ENCODE measurements at places on chromosomes 13 and 19.

GRCh38 chr13:46166947-46167610, 14.9 kb downstream of the LCP1 start:
- DNase-seq, result no peak

GRCh38 chr13:21006141-21007005, 55.0 kb downstream of the LATS2 start:
- no peak for DNase-seq

DNA sequence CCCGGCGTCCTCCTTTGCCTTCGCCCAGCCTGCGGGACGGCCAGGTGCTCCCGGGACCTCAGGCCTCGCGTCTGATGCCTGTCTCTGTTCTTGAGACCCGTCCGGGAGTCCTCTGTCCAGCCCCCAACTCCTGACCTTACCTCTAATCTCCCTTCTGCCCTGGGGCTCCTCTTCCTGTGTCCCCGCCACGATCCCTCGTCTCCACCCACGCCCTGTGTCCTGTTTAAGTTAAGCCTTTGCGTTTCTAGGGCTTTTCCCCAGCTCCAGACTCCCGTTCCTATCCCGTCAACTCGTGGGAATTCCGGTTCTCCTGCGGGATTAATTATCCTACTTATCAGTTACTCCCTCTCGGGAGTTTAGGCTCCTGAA, 686 bp downstream of the LENG8 start:
- DNase-seq, result no peak

- no peak for DNase-seq
These were observed 156.9 kb upstream of the ZNF536 start for GRCh38 chr19:30215248-30215647.

GRCh38 chr13:29785978-29786377, 64.4 kb downstream of the UBL3 start:
- DNase-seq, result no peak

- no peak for DNase-seq
These were observed 612.1 kb upstream of the KLHL1 start for GRCh38 chr13:70720386-70720785.

GRCh38 chr13:84645196-84646012, 763.1 kb upstream of the SLITRK1 start:
- DNase-seq, result no peak

- peak; percentile 76 for DNase-seq
These were observed 5.4 kb downstream of the CCDC61 start for GRCh38 chr19:46000491-46001246.

GRCh38 chr19:28377077-28377476, 835.9 kb downstream of the UQCRFS1 start:
- DNase-seq, result no peak

DNA sequence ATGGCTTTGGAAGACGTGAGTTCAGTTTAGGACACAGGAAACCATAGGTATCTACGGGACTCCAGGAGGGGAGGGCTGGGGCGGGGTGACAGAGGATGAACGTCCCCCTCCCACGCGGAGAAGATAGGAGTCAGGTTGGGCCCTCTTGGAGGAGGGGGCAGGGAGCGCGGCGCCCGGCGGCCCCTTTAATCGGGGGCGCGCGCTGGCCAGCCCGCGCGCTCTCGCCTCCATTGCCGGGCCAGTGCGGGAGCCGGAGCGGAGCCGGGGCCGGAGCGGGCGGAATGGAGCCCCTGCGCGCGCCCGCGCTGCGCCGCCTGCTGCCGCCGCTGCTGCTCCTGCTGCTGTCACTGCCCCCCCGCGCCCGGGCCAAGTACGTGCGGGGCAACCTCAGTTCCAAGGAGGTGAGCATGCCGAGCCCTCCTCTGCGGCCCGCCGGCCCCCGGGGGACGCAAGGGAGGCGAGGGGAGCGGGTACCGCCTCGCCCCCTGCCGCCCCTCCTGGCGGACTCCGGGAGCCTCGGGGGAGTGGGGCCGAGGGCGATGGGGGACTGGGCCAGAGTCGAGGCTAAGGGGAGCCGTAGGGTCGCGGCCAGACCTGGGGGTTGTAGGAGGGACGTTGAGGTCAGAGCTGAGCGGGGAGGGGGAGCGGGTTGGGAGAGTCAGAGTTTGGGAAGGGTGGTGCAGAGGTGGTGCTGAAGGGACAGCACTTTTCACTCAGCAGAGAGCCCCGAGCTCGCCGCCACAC, at the start of gene TMEM145:
Gene TMEM145 (plus strand): TSS at position 214 of the 744 bp plus-strand sequence. CDS start 68 bp downstream, at position 282.
- no peak for DNase-seq

DNA sequence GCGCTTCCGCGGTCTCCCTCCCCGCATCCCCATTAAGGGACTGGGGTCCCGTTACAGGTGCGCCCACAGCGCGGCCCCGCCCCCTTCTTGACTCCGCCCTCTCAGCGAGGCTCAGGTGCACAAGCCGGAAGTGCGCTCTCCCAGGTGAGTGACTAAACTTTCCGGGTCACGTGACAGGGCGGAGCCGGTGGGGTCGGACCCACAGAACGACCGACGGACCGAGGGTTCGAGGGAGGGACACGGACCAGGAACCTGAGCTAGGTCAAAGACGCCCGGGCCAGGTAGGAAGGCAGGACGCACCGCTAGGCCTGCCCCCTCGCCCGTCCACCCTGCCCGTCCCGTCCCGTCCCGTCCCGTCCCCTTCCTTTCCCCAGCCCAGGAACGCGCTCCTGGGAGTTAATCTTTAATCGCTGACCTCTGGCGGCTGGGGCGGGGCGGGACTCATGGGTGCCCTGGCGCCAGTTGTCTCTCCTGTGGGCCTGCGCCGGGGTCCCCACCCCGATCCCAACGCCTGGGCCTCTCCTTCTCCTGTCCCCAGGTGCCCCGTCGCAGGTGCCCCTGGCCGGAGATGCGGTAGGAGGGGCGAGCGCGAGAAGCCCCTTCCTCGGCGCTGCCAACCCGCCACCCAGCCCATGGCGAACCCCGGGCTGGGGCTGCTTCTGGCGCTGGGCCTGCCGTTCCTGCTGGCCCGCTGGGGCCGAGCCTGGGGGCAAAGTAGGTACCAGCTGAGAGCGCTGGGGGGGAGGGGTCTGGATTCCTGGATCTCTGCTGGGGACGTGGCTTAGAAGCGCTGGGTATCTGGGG, at the start of gene CRB3:
Gene CRB3 (plus strand): TSS at position 202 of the 804 bp plus-strand sequence. CDS start 431 bp downstream, at position 633.
- DNase-seq, result no peak

- DNase-seq, result no peak
These were observed 1256.4 kb downstream of the DIAPH3 start for GRCh38 chr13:58907347-58907746.

- no peak for DNase-seq
These were observed 15.7 kb downstream of the FEM1A start for GRCh38 chr19:4807188-4807587.

DNA sequence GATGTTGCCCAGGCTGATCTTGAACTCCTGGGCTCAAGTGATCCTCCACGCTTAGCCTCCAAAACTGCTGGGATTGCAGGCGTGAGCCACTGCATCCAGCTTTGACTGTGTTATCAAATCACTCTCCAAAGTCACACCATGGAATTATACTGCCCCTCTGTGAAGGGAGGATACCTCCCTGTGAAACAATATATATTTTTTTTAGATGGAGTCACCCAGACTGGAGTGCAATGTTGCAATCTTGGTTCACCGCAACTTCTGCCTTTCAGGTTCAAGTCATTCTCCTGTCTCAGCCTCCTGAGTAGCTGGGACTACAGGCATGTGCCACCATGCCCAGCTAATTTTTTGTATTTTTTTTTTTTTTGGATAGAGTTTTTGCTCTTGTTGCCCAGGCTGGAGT, 7.7 kb downstream of the TYK2 start:
- DNase-seq, result no peak

- no peak for DNase-seq
These were observed 223.5 kb upstream of the MAB21L1 start for GRCh38 chr13:35699825-35700510.

GRCh38 chr19:38723606-38723965, 20.7 kb downstream of the CAPN12 start:
- no peak for DNase-seq

- no peak for DNase-seq
These were observed 872 bp downstream of the HOMER3 start for GRCh38 chr19:18939922-18940768.

- peak; percentile 2 for DNase-seq
These were observed 300.8 kb downstream of the EFNB2 start for GRCh38 chr13:106234636-106235035.

DNA sequence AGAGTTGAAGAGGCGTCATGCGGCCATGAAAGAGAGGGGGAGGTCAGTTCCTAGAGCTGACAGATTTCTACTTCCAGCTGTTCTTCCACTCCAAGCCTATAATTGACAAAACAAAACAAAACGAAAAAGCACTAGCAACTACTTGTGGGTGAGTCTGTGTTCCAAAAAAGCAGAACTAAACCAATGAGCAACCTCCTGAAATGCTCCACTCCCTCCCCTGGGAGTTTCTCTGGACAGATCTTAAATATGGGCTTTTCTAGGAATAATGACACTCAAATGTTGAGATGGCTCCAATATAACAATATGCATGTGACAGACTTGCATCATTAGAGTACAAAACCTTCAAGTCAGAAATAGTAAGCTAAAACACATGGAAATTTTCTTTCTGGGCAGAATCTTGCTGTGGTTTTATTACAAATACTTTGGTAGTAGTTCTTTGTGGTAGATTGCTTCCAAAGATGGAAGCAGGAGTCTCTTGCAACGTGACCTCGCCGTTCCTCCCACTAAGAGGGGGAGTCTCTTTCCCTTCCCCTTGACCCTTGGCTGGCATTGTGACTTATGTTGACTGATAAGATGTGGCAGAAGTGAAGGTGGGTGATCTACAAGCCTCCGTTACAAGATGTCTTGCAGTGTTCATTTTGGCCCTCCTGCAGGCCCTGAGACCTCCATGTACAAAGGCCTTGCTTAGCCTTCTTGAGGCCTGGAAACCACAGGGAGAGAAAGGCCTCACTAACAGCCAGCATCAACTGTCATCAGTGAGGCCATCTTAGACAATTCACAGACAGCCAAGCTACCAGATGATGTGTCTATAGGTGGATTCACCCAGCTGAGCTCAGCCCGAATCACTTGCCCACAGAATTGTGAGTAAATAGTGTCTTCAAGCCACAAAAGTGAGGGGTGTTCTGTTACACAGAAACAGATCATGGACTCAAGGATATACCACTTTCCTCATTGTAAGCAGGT, 173.1 kb upstream of the RFC3 start:
- DNase-seq, result no peak

DNA sequence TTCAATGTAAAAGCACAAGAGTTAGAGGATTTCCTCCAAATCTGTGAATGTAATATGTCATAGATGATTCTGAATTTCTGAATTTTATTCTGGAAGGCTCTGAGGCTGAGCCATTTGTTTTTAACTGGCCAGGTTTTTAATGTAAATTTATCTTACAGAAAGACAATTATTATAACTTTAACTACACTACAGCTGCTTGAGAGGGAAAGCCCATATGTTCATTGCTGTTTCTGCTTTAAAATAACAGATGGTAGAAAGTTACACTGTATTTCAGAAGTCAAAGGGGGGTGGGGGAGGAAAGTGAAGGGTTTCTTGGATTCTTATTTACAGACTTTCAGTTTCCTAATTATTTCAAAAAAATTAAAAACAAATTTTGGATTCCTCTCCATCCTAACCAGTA, 62.8 kb downstream of the DNAJC15 start:
- DNase-seq, result no peak

DNA sequence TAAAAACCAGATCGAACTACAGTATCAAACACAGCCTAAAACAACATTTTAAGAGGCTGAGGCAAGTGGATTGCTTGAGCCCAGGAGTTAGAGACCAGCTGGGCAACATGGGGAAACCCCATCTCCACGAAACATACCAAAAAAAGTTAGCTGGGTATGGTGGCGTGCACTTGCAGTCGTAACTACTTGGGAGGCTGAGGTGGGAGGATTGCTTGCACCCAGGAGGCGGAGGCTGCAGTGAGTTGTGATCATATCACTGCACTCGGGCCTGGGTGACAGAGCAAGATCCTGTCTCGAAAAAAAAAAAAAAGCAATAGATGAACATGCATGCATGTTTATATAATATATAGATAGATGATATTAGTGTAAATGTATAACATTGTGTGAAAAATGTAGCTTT, 5.2 kb upstream of the MRPS31 start:
- no peak for DNase-seq

DNA sequence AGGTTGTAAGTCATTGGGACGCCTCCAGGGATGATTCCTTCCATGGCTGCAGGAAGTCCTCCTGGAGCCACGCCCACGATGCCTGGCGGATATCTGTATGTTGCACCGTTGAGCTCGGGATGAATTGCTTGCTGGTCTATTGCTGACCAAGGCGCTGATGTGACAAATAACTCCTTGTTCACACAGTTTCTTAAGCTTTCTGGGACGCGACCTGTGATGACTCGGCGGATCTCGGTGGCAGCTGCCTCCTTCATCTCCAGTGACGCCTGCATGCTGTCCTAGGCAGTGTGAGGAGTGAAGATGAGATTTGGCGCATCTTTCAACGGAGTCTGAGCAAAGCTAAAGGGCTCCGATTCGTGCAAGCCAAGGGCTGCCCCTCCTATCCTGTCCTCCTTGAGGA, 7.6 kb upstream of the ZNF566 start:
- no peak for DNase-seq

GRCh38 chr19:13020002-13020414, 24.7 kb downstream of the NFIX start:
- no peak for DNase-seq

DNA sequence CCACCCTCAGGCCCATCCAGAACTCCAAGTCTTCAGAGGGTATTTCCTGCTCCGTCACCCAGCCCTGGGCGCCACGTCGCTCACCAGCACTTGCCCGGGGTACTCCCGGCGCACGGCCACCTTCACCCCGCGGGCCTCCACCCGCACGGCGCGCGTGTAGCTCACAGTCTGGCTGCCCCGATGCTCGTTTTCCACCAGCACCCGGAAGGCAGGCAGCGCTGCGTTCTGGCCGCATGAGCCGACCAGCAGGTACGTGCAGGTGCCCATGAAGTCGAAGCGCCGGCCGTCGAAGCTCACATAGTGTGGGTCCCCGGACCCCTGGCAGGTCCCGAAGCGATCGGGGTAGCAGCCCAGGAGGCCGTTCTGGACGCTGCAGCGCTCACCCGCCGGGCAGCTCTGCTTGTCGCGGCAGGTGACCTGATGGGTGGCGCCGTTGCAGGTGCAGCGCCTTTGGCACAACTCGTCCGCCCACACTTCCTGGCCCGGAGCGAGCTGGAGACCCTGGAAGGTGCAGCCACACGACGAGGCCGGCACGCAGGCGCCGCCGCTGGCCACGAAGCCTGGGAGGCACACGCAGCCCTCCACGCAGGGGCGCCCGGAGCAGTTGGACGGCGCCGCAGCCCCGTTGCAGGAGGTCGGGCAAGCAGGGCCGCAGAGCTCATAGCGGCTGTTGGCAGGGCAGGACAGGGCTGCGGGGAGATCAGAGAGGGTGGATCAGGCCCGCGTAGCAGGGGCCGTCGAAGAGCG, 19.2 kb downstream of the FCGBP start:
- DNase-seq, result no peak

GRCh38 chr19:30590596-30591229, 218.5 kb downstream of the ZNF536 start:
- DNase-seq, result peak; percentile 78

GRCh38 chr13:39641645-39642044, 13.8 kb upstream of the COG6 start:
- no peak for DNase-seq

- no peak for DNase-seq
These were observed 484.6 kb downstream of the ZNF536 start for GRCh38 chr19:30856786-30857185.

GRCh38 chr13:89968470-89968869, 1379.0 kb upstream of the MIR17HG start:
- DNase-seq, result no peak
